ENCODE measurements at places on chromosomes 1 and 21.
A peak's percentile ranks its signal among the peaks of the same experiment; 100 is the strongest.

DNA sequence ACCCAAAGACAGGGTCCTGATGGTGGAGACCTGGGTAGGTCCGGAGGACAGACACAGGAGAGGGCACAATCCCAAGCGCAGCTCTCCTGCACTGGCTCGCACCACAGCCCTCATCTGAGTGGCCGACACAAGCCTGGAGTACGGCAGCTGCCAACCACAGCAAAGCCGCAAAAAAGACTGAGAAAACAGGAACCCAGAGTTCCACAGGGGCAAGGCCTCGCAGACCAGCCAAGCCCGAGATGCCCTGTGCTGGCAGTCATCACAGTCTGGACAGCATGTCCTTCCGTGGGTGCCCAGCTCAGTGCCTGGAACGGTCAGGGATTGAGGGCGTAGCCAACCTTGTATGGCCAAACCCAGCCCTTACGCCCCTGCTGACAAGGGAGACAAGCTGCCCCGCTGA, 11.4 kb downstream of the ZBTB48 start:
- no peak for DNase-seq

DNA sequence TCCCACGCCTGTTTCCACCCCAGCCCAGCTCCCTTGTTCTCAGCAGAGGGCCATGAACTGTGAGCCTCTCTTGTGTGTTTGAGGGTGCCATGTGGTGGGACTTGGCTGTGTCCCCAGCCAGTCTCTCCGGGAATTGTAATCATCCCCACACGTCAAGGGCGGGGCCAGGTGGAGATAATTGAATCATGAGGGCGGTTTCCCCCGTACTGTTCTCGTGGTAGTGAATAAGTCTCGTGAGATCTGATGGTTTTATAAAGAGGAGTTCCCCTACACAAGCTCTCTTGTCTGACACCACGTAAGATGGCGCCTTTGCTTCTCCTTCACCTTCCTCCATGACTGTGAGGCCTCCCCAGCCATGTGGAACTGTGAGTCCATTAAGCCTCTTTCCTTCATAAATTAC, 57.2 kb upstream of the COL6A2 start:
- DNase-seq: no peak

DNA sequence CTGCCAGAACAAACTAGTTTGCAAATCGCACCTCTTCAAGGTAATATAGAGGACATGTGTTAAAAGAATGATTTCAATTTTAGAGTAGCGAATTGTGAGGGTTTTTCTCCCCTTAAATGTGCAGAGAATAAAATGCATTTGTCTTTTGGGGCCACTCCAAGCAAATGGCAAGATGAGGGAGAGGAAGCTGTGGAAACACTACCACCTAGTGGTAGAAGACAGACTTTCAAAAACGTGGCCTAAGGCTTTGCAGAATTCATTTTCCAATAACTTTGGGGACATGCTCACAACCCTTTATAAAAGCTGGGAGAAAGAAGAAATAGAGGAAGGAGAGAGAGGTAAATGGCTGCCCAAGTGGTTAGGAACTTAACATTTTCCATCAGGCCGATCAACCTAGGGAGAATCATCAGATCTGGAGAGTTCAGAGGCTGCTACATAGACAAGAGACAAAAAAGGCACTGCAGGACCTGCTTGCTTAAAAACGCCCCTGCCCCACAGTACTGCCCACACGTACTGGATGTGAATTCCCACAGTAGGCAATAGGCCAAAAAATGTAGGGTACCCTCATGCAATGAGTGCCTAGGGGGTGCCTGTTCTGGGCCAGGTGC, 15.7 kb upstream of the RCAN1 start:
- peak; percentile 53 for DNase-seq

- peak; percentile 70 for DNase-seq
Measured at GRCh38 chr1:26471498-26472319, 531 bp upstream of the HMGN2 start.

- no peak for DNase-seq
Measured at GRCh38 chr1:119935373-119935772, 39.1 kb upstream of the ADAM30 start.

DNA sequence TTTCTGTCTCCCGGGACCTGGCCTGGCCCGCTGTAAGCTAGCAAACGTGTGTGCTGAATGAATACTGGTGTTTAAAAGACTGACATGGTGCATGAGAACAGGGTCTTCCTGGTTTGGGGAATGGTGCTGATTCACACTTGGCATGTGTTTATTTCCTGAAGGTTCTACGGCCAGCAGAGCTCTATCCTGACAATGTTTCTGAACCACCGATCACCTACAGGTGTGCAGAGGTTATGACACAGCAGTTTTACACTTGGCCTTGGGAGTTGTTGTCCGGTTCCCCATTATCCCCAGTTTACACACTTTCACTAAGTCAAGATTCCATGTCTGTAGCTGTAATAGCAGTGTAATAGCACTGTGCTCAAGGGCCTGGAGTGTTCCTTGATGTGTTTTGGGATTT, 127.3 kb downstream of the ROR1 start:
- no peak for DNase-seq

DNA sequence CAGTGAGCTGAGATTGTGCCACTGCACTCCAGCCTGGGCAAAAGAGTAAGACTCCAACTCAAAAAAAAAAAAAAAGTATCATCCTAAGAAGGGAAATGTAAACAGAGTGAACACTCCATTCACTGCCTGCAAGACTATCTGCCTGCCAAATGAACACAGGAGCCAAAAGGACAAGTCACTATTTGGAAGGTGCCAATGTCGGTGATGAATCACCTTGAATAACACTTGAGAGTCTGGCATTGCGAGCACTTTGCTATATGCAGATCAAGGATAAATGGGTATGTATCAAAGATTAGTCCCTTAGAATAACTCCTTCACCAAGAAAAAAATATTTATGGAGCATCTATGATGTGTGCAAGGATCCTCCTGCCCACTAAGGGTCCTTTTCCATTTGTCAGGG, 6.6 kb downstream of the UBR4 start:
- DNase-seq: peak; percentile 31

DNA sequence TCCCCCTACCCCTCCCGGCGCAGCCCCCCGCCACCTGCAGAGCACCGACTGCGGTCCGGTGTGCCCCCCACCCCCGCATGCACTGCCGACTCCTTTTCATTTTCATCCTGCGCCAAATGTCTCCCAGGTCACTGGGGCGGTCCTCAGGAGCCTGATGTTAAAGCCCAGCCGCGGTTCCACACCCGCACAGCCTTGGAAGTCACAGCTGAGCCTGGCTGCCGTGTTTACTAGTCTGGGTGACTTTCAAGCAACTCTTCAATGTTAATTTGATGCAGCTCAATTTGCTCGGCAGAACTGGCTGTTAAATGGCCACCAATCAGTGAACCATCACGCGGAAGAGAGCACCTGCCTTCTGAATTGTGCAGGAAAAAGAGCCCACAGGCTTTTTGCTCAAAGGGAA, 27.2 kb downstream of the THAP3 start:
- no peak for DNase-seq

DNA sequence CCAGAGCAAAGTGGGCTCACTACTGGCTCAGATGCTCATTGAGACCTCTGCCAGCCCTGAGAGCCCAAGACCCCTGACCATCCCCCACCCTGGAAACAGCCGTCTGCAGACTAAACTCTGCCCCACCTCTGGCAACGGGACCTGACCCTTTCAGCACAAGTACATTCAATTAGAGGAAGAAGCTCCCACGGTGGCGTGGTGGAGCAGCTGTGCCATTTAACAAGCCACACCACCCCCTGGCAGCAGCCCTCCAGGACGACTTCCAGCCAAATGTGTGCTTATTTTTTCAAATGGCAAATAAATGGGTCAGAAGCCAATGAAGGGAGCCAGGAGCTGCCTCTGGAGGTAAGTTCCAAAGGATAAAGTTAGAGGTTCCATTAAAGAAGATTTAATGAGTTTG, 226.7 kb downstream of the NPHP4 start:
- no peak for DNase-seq

GRCh38 chr1:43067977-43068751, 103.9 kb downstream of the EBNA1BP2 start:
- no peak for DNase-seq

All from fibroblast of upper back skin (primary cell).